ENCODE measurements at places on chromosomes 5 and 9.

DNA sequence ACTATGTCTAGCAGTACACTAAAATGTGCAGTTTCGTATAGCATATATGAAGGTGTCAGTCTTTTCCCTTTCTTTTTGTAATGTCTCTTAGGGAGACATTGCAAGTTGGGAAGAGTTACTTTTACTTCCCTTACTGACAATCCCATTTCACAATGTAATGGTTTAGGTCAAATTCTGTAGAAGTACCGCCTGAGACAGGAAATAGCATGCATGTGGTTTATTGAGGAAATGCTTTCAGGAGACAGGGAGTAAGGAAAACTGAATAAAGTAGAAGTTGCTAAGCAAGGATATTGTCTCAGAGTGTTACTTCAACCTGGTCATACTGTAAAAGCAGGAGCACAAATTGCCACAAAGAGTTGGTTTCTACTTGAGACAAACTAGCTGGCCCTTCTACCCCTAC, 32.1 kb upstream of the MSANTD3 start:
- no peak for DNase-seq

DNA sequence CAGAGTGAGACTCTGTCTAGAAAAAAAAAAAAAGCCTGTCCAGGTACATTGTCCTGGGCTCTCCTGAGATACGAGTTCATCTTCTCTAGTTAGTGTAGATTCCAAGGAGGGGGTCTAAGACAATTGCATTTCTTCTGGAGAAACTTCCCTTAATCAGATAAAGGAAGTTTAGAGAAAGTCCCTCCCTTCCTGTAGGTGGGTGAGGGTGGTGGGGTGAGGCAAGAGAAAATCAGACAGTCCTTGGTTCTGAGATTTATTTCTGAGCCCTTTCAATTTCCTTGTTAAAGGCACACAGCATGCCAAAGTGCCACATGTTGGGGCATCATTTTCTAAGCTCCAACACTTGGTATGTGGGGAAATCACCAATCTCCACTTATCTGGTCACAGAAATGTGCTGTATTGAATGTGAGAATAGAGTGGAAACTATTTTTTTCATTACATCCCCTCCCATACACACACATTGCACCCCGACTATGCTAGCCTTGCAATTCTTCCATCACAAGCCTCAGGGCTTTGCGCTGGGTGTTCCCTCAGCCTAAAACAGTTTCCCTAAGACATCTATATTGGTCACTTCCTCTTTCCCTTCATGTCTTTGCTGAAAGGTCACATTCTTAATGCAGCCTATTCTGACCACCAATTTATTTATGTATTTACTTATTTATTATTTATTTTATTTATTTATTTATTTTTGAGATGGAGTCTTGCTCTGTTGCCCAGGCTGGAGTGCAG, 5.1 kb upstream of the TUT7 start:
- DNase-seq = no peak

GRCh38 chr9:5917888-5918287, 27.2 kb downstream of the MLANA start:
- DNase-seq = no peak

DNA sequence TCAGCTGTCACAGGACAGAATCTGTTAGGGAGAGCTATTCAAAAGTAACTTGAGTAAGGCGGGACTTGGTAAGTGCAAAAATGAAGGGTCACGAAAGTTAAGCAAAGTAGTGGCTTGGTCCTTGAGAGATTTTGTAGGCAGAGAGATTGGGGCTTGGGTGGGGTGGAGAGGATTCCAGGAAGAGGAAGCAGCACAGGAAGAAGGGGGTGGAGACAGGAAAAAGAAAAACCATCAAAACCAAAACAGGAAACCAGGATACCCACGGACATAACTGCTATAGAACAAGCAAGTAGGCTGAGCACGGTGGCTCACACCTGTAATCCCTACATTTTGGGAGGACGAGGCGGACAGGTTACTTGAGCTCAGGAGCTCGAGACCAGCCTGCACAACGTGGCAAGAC, 3.7 kb downstream of the ROPN1L start:
- no peak for DNase-seq

DNA sequence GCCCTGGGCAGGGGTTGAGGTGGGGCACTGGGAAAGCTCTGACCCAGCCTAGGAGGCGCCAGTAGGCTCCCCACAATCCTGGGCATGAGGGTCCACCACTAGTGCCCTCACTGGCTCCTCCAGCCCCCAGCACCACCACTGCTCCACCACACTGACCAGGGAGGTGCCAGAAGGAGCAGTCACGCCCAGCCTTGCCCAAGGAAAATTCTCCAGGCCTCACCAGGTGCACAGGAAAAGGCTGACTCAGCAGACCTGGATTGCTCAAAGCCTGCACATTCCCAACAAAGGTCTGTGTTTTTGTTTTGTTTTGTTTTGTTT, 62.9 kb downstream of the ZNF354C start:
- no peak for DNase-seq

DNA sequence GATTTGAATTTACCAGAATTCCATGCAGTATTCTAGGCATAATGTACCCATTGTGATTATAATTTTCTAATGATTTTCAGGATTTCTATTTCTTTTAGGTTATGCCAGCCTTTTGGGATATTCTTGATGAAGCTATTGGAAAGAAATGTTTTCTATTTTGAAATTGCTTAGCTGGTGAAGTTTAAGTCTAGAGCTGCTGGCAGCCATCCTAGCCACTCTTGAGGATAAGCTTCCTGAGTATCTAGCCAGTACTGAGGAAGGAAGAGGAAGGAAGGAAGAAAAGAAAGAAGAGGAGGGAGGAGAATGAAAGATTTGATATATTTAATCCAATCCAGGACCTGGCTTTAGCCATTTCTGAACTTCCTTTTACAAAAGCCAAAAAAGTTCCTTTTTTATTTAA, 142.1 kb upstream of the DAB2 start:
- DNase-seq = no peak

Data from T-helper 9 cell (primary cell).